Activated CD4-positive, CD25-positive, alpha-beta regulatory T cell treated with anti-CD3 and anti-CD28 coated beads, Interleukin-2, amount 50 U/mL, for 72 hours (primary cell): ENCODE measurements at places on chromosomes 1 and 21.

GRCh38 chr1:235552146-235552716 lies 48.0 kb upstream of the B3GALNT2 start:
- no peak for DNase-seq

DNA sequence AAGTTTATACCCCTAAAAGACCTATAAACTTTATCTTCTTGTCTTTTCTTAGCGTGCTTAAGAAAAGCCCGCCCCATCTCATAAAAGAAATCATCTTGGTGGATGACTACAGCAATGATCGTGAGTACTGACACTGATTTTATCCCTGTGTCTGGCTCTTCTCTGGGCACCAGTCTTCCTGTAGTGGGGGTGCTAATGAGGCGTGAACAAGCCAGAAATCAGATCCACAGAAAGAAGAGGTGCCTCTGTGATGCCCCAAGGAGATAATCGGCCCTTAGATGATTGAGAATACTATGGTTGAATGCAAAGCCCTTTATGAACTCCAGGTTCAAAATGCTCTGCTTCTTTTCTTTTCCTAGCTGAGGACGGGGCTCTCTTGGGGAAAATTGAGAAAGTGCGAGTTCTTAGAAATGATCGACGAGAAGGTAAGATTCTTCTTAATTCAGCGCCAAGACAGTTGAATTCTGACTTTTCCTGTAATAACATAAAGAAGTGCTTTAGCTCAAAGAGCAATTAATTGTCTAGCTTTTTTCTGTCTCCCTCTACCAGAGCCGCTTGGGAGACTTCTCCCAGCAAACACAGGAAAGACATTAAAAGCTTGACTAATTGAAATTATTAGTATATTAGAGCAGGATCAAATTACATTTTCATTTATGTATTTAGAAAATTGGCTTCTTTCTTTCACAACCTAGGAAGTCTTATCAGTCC lies 169.4 kb downstream of the GALNT2 start:
- no peak for DNase-seq

DNA sequence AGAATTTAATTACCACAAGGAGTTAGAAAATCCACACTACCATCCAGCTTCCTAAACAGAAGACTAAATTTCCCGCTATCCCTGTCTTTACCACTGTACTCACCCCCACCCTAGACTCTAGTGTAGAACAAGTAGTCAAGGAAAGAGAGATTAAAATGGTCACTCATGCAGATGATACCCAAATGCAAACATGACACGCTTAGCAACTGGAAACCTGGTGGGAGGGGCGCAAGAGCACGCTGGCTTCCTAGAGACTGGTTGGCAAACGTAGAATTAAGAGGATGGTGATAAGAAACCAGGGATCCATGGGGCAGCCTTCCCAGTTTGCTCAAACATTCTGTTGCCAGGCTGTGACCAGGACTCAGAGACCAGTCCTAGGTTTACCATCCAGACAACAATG lies 9.9 kb upstream of the LDLRAD1 start:
- DNase-seq = no peak

DNA sequence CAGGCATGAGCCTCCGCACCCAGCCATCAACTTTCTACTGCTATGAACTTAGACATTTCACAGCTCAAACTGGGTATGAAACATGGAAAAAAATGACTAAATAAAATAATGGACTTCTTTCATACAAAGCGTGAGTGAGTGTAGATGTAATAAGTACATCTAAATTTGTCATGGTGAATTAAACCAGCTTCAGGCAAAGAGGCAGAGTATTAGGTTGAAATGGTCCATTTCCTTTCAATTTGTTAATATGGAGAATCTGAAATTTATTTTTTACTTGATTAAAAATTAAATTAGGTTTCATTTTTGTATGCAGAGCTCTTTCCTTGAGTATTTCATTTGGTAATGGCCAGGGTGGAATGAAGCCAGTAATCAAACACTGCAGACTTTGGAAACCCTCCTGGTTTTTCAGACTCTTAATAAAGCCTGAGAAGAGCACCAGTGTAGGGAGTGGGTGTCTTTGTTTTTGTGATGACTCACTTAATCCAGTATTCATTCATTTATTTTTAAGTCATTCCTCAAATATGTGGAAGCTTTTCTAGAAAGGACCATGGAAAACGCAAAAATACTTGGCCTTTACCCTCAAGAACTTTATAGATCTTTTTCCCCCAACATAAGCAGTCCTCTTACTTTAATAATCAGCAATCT lies 49.2 kb downstream of the ALG14 start:
- DNase-seq = no peak

DNA sequence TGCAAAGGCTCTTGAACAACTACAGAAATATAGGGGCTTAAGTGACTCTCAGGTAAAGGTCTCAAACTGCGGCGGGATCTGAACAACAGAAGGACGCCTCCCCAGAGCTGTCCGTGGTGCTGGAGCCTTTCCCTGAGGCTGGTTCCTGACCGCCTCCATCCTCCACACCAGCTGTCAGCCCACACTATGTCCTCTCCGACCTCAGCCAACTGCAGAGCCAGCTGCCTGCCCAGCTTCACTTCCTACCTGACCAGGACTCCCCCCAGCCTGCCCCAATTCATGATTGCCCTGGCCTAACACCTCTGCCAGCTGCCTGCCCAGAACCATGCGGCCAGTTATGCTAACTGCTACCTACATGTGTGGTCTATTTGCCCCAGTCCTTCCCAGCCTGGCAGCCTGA lies 63.6 kb upstream of the ZC3H12A start:
- DNase-seq = no peak

DNA sequence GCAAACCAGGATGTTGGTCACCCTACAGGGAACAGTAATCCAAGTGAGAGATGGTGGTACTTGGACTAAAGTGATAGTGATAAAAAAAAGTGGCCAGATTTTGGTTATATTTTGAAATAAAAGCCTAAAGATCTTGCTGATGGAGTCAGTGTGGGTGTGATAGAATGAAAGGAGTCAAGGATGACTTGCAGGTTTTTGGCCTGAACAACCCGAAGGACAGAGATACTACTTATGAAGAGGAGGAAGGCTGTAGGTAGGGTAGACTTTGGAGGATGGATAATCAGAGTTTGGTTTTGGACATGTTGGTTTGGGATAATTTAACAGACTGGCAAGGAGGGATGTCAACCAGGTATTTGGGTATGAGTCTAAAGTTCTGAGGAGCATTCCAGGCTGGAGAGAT lies 1.5 kb upstream of the TEX38 start:
- DNase-seq = no peak

DNA sequence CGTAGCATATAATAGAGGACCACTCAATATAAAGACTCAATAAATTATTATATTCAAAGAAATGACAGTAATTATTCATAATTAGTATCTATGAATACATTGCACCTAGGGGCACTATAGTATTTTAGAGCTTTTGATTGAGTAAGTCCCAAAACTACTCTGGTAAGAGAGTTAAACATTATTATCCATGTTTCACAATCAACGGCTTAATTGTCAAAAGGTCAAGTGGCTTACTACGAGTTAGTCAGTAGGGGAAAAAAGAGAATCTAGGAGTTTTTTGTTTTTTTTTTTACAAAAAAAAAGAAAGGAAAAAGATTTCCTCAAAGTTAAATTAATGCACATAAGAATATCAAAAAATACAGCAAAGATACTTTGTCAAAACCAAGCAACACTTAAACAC lies 20.4 kb upstream of the LAMC1 start:
- no peak for DNase-seq

- DNase-seq = no peak
Observed at GRCh38 chr1:77498918-77499317, 183.5 kb downstream of the ZZZ3 start.

GRCh38 chr1:198116069-198116468 lies 40.7 kb upstream of the NEK7 start:
- DNase-seq = no peak

DNA sequence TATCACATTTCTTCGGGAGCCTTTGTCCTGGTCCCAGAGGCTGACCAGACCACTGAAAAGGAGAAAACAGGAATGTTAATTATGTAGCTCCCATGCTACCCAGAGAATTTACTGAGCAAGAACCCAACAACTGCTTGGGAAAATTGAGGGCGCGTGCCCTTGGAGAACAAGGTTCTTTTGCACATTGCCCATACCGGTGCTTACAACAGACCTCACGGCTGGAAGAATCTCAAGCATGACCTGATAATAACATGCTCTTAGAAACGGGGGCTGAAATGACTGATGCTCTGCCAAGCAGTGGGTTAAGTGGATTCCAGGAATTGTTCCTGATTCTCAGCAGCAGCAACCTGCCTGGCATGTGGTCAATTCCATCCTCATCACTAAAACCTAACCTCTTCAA lies 49.3 kb upstream of the AJAP1 start:
- DNase-seq = no peak

GRCh38 chr1:56830052-56830451 lies 10.8 kb upstream of the FYB2 start:
- DNase-seq = no peak

DNA sequence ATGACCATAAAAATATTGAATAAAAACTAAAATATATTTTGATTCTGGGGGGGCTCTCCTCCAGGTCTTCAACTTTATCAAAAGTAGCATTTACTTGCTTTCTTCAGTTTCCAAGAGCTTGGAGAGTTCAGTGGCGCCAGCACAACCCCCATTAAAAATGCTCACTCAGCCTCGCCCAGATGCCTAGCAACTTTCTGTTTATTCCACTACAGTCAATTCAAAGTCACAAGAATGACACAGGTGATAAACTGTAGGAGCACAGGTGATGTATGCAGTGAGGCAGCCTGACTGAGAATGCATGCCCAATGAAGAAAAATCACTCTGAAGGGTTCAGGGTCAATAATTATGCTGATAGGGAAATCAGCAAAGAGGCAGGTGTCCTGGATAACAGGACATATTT lies 159.4 kb upstream of the ATP1B1 start:
- DNase-seq = no peak

DNA sequence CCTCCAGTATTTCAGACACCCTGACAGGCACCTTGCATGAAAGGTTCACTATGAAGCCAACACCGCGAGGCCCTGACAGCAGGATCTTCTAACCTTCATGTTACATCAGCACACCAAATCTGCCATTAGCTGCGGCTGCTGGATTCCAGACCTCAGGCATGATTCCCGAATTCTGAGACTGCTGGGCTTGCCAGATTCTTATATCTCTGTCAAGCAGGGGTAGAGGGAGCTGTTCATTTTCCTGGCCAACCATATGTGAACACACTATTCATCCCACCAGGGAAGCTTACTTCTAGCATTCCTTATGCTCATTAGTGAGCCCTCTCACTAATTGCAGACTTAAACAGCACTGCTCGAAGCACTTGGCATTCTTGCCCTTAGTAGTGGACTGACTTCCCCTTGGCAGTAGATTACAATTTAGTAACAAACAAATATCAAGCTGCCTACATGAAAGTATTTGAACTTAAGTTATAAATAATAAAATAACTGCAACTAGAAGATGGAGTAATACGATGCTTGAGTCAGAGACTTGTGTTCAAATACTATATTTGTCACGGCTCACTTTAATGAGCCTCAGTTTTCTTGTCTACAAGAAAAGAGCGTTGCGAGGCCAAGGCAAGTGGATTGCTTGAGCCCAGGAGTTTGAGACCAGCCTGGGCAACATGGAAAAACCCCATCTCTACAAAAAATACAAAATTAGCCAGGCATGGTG lies 43.3 kb downstream of the NID1 start:
- no peak for DNase-seq

- no peak for DNase-seq
Observed at GRCh38 chr1:117780687-117781475, 148.5 kb downstream of the GDAP2 start.

DNA sequence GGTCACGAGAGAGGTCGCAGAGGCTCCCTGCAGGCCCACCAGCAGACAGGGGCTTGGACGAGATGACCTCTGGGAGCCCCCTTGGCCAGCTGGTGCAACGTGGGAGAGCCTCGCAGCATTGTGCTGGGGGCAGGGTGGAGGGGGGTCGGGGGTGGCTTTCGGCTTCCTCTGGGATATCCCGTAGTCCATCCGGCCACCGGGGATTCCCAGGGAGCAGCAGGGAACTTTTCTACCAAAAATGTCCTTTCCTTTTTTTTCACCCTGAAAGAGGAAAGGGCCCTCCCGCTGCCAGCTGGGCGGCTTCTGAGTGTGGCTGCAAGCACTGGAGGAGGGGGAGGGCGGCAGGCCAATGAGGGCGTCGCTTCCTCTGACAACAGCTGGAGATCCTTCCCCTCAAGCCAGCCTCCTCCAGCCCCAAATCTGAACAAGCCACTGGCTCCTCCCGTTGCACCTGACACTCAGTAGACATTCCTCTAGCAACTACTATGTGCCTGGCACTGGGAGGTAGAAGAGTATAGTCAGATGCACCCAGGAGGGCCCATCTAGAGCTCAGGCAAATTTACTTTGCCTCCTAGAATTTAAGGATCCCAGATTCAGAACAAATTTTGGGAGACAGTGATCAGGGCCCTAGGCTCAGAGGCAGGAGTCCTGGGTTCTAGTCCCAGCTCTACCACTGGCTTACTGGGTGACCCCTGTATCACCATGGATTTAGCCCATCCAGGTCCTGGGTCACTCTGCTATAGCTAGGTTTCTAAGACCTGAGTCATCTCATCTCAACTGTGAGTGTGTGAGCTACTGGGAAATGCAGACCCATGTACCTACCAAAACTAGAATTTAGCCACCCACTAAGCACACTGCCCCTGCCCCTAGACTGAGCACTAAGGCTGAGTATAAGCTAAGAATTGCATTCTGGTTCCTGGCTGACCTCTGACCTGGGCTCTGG lies 2.7 kb downstream of the MOB3C start:
- DNase-seq = no peak

- no peak for DNase-seq
Observed at GRCh38 chr1:110008971-110009565, 24.5 kb downstream of the AHCYL1 start.

DNA sequence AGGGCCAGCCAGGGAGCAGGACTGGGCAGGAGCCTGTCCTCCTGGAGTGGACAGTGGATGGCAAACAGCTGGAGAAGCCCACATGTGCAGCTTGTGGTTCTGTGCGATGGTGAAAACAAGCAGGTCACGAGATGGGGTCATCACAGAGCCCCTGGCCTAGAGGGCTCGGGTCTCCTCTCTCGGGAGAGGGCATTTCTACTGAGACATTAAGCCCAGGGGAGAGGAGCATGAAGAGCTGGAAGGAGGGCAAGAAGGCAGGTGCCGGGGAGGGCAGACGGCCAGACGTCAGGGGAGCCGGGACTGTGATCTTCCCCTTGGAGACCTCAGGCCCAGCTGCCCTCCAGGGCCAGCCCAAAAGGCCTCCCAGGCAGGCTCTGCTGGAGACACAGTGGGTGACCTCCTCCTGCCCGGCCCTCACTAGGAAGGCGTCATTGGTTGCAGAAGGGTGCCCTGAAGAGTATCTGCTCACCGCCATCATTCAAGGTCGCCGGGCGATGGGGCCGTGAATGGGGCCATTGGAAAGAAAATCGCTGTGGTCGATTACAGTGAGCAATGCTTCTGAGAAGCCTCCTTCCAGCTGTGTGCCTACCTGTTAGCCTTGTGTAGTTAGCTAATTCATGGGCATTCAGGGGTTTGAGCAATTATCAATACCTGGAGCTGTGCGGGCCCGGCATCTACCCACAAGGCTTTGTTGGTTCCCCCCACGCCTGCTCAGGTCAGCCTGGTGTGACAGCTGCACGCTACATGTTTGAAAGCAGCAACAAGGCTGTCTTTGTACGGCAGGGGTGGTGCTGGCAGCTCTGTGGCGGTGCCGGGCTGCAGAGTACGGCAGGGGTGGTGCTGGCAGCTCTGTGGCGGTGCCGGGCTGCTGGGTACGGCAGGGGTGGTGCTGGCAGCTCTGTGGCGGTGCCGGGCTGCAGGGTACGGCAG lies 72.3 kb upstream of the ACTRT2 start:
- no peak for DNase-seq

GRCh38 chr1:201312298-201312697 lies 29.0 kb downstream of the PKP1 start:
- no peak for DNase-seq

GRCh38 chr1:109995536-109995935 lies 11.0 kb downstream of the AHCYL1 start:
- DNase-seq = no peak

GRCh38 chr1:107232426-107232825 lies 91.6 kb downstream of the NTNG1 start:
- DNase-seq = no peak
